ENCODE measurements at places on chromosomes 1 and 21.

DNA sequence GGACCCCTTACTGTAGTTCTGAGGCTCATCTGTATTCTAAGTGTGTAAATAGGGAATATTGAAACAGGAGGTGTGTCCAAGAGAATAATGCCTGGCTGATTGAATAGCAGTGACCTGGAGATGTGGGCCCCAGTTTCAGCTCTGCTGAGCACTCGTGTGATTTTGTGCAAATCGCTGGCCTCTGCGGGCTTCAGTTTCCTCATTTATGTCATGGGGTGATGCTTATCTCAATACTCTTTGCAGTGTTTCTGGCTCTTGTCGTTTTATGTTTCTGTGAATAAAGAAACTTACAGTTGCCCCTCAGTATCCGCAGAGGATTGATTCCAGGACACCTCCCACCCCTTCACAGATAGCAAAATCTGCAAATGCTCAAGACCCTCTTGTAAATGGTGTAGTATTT lies 5.0 kb downstream of the COG2 start:
- no peak for DNase-seq

- DNase-seq: no peak
Measured at GRCh38 chr21:41009398-41010100, 158.4 kb upstream of the BACE2 start.

GRCh38 chr1:198054510-198054909 lies 102.3 kb upstream of the NEK7 start:
- DNase-seq: no peak

- no peak for DNase-seq
Measured at GRCh38 chr1:203045821-203046594, 19.7 kb downstream of the PPFIA4 start.
